ENCODE measurements at places on chromosomes 6 and 20. TPM values are rescaled to one million over a fixed set of nuclear protein-coding genes. Genes with fewer than 3 reads are reported as not detected.

DNA sequence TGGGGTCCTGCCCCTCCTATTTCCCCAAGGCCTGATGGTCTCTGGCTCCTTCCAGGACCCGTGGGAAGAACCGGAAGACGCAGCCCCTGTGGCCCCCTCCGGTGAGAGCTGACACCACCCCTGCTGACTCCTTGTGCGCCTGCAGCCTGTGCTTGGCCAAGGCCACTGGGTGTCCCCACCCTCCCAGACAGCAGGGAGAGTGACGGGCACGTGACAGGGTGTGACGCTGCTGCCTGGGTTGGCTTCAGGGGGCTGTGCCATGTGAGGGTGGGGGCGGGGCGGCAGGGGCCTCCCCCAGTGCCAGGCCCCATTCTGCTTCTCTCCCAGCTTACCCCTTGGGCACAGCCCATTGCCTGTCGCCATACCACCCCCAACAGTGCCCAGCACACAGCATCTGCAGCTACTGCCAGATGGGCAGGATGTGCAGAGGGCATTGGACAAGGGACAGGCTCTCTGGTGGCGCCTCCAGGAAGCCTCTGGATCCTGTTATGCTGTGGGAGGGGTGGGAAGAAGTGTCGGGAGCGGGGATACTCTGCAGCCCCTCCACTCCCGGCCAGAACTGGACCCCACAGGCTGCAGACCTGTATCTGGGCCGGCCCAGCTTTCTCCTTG is 2.9 kb downstream of the BIRC7 start:
- no peak for DNase-seq

TUBB2B gene
- total RNA-seq = 0.27 TPM

TRIM10 gene
- total RNA-seq = not detected

GRCh38 chr20:9344083-9344920 is 170.1 kb upstream of the LAMP5 start:
- no peak for DNase-seq

Measured in naive thymus-derived CD4-positive, alpha-beta T cell (primary cell).